Muscle of arm (tissue), 14 donors: ENCODE measurements at places on chromosomes 12 and 14. TPM values are rescaled to one million over a fixed set of nuclear protein-coding genes. Genes with fewer than 3 reads are reported as not detected.

The EIF2S3B gene
- polyA plus RNA-seq: 0.59 TPM

The PIK3C2G gene
- 0.17 TPM for polyA plus RNA-seq

The HAL gene
- polyA plus RNA-seq: 3.5 TPM

The KLHL42 gene
- 13.3 TPM for polyA plus RNA-seq

The RAP1B gene
- polyA plus RNA-seq: 129 TPM

The NID2 gene
- 127 TPM for polyA plus RNA-seq

The LPAR5 gene
- 0.95 TPM for polyA plus RNA-seq

The HHIPL1 gene
- 1.9 TPM for polyA plus RNA-seq

The KLHL33 gene
- polyA plus RNA-seq: 1.1 TPM

The OTUB2 gene
- polyA plus RNA-seq: 1.6 TPM
